Breast epithelium (tissue), 4 donors: ENCODE measurements at places on chromosomes 1 and 21. TPM values are rescaled to one million over a fixed set of nuclear protein-coding genes. Genes with fewer than 3 reads are reported as not detected.

The FCAMR gene
- not detected for total RNA-seq

The IVL gene
- total RNA-seq = not detected

The CELA3B gene
- not detected for total RNA-seq

The KDM1A gene
- 41.6 TPM for total RNA-seq

The LRRC38 gene
- total RNA-seq = not detected
